ENCODE measurements at places on chromosomes 1 and 21.

- no peak for DNase-seq
Measured at GRCh38 chr1:74579425-74579824, 67.0 kb upstream of the LRRC53 start.

- DNase-seq, result no peak
Measured at GRCh38 chr1:226691247-226691646, 47.8 kb downstream of the ITPKB start.

DNA sequence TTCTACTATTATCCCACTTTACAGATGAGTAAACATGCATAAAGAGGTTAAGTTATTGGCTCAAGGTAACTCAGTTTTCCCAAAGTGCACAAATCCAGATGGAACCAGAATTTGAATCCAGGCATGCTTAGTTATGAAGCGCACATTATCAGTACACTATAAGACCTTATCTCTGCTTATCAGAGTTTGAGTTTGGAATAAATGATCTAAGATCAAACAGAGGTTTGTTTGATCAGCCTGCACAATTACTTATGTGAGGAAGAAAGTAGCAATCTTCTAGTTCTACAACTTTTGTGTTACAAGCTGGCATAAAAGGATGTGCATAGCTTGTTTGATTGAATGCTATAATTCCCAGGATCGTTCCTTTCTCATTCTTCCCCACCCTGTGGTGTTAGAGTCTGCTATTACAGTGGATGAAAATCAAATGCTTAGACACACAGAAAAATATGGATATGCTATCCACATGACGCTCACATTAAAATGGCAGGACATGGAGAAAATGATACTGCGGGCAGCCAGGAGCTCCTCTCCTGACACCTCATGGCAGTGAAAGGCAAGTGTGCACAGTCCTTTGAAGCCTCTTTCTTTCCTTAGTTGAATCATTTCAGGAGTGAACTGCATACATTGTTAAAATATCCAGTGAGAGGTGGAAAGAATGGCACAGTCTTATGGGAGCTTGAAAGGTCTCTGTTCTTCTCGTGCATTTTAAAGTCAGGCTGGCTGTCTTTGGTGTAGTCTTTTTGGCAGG is 23.9 kb upstream of the PBX1 start:
- no peak for DNase-seq

DNA sequence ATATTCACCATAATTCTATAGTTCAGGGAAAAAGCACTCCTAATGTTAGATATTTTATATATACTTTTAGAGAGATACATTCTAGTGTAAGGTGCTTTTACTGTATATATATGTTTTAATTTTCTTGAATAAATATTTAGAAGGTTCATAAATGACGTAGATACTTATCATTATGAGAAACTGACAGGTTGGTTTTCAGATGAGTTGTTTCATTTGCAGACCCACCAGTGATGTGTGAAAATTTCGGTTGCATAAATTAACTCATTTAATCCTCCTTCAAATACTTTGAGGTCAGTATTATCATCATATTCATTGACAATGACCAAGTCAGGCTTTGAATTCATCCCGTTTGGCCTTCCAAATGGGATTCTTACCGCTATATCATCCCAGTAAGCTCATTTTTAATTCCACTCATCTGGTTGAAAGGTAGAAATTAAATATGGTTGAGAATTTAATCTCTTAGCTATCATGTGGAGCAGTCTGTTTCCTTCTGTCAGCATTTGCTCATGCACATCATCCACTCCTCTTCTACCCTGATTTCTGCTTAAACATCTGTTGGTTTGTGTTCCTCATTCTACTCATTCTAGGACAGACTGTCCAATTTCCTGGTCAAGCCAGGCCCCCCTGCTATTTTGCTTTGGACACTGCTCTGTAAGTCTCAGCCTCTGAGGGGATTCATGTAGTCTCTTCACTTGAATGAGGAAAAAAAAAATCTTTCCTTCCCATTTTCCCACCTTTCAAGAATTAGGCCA is 1156.6 kb downstream of the PLA2G4A start:
- DNase-seq, result no peak

DNA sequence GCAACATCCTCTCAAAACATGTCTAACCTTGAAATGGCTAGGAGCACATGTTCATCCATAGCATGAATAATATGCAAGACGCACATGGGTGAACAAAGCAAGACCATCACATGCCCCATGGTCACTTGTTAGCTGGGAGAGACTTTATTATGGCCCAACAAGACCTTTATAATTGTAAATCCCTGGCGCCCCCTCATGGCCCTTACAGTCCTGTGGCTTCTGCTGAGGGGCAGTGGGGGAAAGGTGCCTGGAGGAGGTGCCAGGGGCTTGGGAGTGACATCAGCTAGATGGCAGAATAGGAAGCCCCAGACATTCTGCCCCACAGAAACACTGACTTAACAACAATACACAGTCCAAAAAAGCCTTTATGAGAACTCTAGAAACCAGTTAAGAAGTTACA is 51.7 kb downstream of the CSMD2 start:
- DNase-seq, result peak; percentile 9

GRCh38 chr1:155080312-155081228 is 1.9 kb downstream of the EFNA3 start:
- DNase-seq, result no peak

DNA sequence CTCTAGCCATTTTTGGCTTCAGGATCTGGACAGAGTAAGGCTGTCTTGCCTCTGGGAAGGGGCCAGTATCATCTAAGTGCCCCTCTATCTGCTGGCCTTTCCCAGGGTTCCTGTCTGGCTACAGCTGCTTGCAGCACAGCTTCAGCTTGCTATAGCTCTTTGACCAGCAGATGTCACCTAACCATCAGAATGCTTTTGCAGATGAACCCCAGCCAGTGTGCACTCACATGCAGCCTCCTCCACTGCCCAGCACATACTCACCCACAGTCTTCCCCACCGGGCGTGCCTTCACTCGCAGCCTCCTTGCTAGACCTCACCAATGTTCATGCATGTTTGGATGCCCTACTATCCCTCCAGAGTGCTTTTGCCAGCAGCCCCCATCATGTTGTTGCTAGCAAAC is 769.0 kb downstream of the BRINP3 start:
- no peak for DNase-seq

- no peak for DNase-seq
Measured at GRCh38 chr1:12230549-12231275, 882 bp downstream of the VPS13D start.

- DNase-seq, result no peak
Measured at GRCh38 chr1:64243757-64244080, 40.3 kb downstream of the UBE2U start.

DNA sequence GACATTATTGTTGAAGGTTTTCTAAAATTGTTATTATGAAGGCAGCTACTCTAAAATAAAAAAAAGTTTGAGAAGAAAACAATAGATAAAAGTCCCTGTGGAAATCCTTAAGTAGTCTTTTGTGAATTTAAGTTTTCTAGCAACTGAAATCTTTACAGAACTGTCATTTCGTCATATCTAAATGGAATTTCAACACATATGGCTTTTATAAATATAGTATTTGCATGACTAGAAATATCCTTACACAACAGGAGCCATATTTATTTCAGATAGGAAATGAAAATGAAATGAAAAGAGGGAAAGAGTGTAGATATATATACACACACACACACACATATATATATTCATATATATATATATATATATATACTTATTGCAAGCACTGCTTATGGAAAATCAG is 204.7 kb upstream of the RGS18 start:
- DNase-seq, result no peak

GRCh38 chr1:152034324-152034653 is 2.5 kb downstream of the S100A11 start:
- DNase-seq, result no peak

DNA sequence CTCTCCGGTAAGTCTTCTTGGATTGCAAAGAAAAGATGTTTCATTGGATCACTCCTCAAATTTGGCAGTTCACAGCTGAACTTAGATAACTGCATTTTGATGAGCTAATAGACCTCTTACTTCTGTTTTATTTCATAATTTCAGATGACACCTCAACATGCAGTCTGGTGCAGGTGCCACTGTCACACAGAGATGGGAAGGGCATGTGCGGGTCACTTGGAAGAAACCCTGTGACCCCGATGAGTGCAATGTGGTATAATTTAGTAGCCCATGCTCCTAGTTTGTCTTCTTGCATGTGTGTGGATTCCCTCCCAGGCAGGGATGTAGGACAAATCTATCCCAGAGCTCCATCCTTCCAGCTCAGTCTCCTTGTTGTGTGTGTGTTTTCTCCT is 481 bp upstream of the SLAMF1 start:
- DNase-seq, result no peak

- DNase-seq, result no peak
Measured at GRCh38 chr1:185420588-185421081, 103.6 kb upstream of the IVNS1ABP start.

- no peak for DNase-seq
Measured at GRCh38 chr1:2574350-2574749, 12.2 kb upstream of the PRXL2B start.

DNA sequence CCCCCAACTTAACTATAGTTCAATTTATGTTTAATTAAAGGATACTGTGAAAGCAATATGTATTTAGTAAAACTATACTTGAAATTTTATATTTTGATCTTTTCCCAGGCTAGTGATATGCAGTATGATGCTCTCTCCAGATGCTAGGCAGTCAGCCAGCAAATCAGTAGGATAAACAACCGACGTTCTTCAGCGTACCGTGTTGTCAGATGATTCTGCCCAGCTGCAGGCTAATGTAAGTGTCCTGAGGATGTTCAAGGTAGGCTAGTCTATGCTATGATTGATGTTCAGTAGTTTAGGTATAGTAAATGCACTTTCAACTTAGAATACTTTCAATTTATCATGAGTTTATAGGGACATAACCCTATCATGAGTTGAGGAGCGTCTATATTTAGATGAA is 762.6 kb downstream of the MRPL39 start:
- DNase-seq, result no peak

- no peak for DNase-seq
Measured at GRCh38 chr21:44478124-44478800, 23.0 kb downstream of the LRRC3 start.

DNA sequence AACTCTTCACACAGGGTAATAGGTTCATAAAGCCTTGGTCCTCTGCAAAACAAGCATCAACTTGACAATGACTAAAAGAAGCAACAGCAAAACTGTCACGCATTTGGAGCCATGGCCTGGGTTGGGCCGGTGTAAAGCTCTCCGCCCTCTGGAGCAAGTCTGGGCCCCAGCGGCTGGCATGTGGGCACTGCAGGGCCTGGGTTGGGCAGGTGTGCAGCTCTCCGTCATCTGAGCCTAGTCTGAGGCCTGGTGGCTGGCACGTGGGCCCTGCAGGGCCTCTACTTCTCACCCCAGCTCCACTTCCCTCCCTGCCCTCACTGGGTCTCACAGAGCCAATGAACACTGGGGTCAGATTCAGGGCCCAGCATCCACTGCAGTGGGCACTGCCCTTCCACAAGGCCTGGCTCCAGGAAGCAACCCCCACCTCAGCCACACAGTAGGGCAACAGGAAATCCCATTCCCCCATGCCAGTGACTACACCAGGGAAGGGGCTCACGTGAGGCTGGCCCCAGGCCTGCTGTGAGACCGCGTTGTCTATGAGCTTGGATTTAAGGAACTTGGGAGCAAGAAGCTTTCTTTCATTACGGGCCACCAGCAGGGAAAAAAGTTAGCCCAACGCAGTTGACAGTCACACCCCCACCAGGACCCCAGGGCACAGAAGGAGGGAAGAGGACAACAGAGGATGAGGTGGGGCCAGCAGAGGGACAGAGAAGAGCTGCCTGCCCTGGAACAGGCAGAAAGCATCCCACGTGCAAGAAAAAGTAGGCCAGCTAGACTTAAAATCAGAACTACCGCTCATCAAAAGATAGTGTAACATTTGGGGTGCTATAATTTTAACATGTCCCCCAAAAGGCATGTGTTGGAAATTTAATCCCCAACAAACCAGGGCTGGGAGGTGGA is 52.7 kb downstream of the NPHP4 start:
- no peak for DNase-seq

- DNase-seq, result no peak
Measured at GRCh38 chr1:227544067-227545050, 19.0 kb upstream of the ZNF678 start.

DNA sequence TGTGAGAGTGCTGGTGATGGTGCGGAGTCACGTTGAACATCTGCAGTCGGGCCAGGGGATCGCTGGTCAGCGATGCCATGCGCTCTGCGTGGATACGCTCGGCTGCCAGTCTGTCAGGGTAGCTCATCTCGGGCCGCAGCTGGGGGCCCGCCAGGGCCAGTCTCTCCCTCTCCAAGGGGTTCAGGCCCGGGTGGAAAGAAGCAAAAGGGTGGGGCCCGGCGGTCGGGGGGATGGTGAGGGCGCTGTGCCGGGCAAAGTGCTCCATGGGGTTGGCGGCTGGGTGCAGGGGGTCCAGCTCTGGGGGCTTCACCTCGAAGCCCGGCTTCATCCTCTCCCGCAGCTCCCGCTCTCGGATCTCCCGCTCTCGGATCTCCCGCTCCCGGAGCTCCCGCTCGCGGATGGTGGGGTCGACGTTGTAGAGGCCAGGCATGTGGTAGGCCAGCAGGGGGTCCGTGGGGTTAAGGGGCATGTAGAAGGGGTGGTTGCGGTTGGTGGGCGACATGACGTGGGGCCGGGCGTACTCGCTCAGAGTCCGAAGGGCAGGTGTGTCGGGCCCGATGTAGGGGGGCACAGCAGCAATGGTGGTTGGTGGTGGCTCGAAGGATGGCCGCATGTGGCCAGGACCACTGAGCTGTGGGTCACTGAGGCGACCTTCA is 40.5 kb downstream of the SLC45A1 start:
- no peak for DNase-seq

GRCh38 chr1:196148367-196148970 is 459.8 kb downstream of the KCNT2 start:
- peak; percentile 2 for DNase-seq

GRCh38 chr1:88935522-88936222 is 44.3 kb upstream of the GTF2B start:
- peak; percentile 10 for DNase-seq

DNA sequence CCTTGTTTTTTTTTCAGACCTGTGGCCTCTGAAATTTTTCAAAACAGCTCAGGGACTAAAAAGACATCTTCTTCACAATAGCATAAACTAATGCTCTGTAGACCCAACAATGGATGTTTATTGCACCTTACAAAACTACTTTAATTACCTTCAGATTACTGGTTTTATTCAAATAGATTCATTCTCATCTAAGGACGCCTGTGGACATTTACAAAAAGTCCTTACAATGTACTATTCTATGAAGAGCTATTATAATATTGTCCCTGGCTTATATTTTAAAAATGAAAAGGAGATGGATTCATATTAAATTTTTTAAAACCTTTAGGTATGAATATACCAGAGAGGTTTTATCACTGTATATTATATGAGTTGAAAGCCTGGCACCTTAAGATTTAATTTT is 238.4 kb upstream of the NR5A2 start:
- no peak for DNase-seq

DNA sequence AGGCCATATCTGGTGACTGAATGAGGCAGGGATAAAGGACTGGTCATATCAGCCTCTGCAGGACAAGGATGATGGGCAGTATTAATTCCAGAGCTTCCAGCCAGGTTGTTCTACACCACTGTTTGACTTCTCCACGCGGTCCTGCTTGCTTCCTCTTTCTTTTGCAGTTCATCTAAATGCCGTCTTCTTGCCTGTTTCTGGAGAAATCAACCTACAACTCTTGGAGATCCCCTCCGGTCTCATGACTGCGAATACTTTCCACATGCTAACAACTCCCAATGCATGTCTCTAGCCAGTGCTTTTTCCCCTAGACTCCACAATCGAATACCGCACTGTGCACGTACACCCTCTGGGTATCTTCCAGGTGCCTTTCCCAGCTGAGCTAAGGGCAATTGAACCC is 14.1 kb upstream of the TIAM1 start:
- no peak for DNase-seq
